ENCODE measurements at places on chromosomes 5 and 9.

GRCh38 chr5:78162253-78162862 lies 132.1 kb downstream of the AP3B1 start:
- DNase-seq = no peak

- no peak for DNase-seq
These were observed 47.2 kb downstream of the RFX3 start for GRCh38 chr9:3478549-3478953.

DNA sequence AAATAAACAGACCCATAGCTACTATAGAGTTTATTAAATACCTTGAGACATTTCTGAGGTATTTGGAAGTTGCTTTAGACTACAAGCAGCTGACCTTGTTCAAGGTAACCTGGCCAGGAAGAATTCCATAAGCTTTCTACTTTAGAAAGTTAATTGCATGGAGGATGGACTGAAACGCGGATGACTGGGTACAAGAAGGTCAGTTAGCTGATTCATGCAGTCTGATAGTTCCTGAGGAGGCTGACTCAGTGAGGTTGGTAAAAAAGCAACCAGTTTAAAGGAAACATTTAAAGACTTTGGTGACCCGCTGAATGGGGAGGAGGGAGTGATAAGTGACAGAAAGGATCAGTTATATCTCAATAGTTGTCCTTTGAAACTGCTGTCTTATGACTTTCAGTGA lies 670.1 kb upstream of the CDH9 start:
- DNase-seq = no peak

- no peak for DNase-seq
These were observed 16.9 kb downstream of the CARD19 start for GRCh38 chr9:93112864-93113389.

- no peak for DNase-seq
These were observed 38.2 kb downstream of the TTC39B start for GRCh38 chr9:15268782-15269181.

GRCh38 chr9:9921805-9922204 lies 691.0 kb downstream of the PTPRD start:
- DNase-seq = no peak

DNA sequence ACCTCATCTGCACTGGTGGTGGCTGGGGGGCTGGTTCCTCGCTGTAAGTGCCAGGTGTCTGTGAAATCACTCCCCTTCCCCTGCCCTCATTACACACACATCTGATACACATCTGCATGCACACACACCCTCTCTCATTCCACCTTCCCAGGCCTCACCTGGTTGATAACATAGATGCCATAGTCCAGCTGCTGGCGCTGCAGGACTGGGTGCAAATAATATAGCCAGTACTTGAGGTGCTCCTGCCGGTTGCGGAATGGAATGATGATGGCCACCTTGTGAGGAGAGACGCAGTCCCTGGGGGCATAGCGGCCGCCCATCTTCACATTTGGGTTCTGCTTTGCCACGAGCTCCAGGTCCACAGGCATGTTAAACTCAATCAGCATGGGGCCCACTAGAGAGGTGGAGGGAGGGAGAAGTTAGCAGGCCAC lies 32.1 kb downstream of the B4GALT1 start:
- no peak for DNase-seq

DNA sequence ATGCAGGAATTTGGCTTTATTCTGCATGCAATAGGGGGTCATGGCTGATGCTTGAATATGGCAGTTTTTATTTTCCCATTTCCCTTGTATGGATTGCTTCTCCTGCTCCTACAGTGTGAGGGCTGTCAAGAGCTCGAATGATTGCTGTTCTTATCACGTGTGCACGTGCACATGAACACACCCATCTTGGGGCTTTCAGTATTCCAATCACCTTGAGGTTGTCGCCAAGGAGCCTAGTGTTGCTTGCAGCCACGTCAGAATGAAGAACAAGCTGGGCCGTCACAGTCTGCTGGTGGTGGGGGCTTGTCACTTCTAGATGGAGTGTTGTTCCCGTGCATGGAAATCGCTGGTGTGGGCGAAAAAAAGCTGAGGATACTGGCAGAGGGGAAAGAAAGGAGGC lies 219.4 kb upstream of the GLRA1 start:
- DNase-seq = no peak

DNA sequence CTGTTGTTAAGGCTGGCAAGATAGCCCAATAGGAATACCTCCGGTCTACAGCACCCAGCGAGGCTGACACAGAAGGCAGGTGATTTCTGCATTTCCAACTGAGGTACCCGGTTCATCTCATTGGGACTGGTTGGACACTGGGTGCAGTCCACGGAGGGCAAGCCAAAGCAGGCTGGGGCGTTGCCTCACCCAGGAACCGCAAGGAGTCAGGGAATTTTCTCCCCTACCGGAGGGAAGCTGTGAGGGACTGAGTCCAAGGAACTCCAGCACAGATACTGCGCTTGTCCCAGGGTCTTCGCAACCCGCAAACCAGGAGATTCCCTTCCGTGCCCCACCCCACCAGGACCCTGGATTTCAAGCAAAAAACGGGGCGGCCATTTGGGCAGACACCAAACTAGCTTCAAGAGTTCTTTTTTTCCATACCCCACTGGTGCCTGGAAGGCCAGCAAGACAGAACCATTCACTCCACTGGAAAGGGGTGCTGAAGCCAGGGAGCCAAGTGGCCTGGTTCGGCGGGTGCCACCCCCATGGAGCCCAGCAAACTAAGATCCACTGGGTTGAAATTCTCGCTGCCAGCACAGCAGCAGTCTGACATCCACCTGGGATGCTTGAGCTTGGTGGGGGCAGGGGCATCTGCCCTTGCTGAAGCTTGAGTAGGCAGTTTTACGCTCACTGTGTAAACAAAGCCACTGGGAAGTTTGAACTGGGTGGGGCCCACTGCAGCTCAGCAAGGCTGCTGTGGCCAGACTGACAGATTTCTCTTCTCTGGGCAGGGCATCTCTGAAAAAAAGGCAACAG lies 647.2 kb downstream of the BNC2 start:
- peak; percentile 29 for DNase-seq

DNA sequence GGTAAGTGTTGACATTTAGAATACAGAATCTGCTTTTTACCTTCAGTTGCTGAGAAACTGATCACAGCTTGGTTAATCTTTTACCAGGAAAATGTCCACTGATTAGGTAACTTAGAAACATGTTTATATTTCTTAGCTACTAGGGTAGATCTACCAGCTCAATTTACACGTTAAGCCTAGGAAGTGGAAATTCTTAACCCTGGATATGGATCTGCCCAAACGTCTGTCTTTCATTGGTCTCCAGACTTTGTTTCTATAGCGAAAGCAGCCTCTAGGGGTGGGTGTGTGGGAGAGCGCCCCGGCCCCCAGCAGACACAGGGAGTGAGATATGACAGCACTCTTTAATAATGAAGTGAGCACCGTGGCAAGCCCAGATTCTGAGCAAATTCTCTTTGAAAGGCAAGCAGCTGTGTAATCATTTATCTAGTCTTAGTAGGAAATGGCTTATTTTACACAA lies 141.6 kb upstream of the ZNF608 start:
- no peak for DNase-seq

DNA sequence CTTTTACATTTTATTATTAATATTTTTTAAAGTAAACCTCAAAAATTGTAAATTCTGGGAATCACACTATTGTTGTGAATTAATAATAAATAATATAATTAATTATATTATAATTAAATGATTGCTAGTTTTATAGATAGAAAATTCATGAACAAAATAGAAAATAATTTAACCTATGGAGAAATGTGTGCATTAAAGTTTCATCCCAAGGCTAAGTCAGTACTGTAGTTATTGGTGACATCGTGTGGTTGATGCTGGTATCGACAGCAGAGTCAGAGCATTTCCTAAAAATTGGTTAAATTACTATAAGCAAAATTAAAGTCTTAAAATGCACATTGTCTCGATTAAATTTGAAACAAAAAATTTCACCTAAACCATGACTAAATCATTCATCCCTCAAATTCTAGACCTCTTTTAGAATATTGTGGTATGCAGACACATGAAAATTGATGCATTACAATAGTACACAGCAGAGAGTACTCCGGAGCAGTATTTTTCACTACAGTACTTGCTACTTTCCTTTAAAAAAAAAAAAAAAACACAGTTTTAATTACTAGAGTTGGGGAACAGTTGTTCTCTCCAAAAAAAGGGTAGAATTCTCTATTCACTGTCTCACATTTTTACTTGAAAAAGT lies 73.9 kb downstream of the RORB start:
- DNase-seq = no peak

DNA sequence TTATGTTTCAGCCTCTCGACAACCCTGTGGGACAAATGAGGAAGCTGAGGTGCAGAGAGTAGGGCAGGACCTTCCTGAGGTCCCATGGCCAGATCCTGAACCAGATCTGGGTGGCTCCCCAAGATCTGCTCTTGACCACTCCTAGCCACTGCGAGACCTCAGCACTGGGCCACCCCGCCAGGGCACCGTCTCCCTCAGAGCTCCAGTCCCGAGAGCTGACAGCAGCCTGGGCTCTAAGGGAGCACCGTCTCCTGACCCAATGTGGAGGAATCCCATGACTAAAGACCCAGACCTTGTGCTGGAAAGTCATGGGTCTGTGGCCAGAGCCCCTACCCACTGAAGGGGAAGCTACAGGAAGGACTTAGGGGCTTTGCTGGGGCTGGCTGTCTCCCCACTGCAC lies 4.5 kb upstream of the LMX1B start:
- no peak for DNase-seq

DNA sequence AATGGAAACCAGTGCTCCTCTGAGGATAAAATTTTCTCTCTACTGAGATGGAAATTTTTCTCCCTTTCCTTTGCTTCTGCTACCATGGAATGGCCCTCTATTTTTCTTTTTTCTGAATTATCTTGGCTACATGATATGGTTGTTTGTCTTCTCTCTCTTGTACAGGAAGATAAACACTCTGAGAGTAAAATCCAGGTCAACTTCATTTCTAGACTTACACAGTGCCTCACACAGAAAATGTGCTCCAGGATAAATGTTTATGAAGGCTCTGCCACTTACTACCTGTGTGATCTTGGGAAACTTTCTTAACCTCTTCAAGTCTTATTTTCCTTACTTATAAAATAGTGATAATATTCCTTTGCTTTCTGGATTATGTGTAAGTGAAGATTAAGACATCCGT lies 153.9 kb downstream of the PRELID2 start:
- DNase-seq = no peak

DNA sequence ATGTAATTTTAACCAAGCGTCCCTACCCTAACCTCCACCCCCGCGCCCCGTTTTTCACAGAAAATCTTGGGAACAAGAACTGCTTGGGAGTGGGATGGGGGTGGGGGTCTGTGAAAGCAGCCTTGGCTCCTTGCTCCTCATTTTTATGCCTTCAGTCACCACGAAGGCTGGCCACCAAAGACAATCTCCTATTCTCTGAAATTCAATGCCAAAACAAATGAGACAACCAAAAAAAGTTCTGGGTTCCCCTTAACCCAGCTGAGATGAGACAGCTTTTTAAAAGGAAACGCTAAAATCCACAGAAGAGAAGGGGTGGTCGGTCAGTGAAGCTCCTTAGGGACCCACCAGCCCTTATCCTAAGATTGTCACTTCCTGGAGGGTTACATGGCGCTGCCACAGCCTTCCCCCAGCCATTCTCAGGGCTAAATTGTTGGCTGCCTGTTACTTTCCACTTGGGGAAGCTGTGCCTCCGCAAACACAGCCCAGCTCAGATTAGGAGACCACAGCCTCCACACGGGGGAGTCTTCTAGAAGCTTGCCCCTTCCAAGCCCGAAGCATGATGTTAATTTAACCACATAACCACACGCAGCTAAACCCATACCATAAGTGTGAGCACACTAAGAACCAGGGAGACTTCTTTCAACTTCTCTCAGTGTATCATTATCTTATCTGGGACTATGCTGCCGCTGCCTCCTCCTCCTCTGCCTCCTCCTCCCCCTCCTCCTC lies 136.3 kb downstream of the FOXD1 start:
- DNase-seq = no peak

- no peak for DNase-seq
These were observed 433.9 kb upstream of the SLC30A5 start for GRCh38 chr5:68659881-68660280.

GRCh38 chr5:171680485-171680884 lies 105.1 kb upstream of the SMIM23 start:
- DNase-seq = no peak

GRCh38 chr9:127278372-127278771 lies 13.8 kb downstream of the GARNL3 start:
- DNase-seq = no peak

All from DMS153 (cell line).